ENCODE measurements at places on chromosomes 16 and 17.
A peak's percentile ranks its signal among the peaks of the same experiment; 100 is the strongest.

DNA sequence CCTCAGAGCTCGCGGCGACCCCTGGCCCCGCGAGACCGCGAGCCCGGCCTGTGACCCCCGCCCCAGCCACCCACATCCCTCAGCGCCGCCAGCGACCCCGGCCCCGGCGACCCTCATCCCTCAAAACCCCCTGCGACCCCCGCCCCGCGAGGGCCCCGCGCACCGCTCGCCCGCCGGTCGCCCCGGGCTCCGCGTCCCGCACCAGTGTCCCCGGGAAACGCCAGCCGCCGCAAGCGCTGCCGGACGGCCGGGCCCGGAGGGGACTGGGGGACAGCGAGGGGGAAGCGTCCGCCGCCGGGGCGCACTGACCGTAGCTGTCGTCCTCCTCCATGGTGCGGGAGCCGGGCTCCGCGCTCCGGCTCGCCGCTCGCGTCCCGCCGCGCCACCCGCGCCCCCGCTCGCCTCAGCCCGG is at the start of gene CYTH1:
Gene CYTH1 (minus strand): TSS at position 381 of the 412 bp plus-strand sequence. CDS start 50 bp downstream, at position 331.
- no peak for DNase-seq

DNA sequence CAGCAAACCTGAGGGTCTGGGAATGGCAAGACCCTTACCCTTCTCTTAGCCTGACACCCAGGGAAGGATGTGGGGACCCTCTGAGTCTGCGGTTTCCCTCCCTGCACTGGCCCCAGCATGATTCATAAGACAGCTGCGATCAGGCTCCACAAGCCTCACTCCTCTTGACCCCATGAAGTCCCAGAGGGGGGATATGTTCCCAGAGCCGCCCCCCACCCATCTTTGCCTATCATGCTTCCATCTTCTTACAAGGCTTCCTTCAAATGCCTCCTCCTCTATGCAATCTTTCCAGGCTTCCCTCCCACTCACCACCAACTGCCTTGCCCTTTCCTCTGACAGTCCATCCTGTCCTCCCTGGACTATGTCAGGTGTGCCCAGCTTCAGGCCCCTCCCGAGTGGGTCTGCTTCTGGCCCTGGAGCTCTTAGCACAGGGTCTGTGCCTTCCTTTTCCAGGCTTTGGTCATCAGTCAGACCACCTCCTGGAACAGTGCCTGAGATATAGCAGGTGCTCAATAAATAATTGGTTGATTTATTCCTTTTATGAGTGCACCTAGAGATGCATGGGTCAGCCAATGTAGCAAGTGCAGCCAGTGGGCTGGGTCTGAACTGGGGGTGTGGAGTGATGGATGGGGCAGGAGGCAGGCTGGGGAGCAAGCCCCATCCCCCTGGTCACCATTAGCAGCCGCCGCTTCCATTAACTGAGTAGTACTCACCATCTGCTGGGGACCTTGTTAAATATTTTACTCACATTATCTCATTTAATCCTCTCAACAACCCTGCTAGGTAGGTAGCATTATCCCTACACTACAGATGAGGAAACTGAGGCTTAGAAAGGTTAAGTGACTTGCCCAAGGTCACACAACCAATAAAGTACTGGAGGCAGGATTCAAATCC is 8.4 kb downstream of the DLX3 start:
- DNase-seq: no peak

GRCh38 chr17:59010026-59010425 is 96.7 kb downstream of the TRIM37 start:
- no peak for DNase-seq

DNA sequence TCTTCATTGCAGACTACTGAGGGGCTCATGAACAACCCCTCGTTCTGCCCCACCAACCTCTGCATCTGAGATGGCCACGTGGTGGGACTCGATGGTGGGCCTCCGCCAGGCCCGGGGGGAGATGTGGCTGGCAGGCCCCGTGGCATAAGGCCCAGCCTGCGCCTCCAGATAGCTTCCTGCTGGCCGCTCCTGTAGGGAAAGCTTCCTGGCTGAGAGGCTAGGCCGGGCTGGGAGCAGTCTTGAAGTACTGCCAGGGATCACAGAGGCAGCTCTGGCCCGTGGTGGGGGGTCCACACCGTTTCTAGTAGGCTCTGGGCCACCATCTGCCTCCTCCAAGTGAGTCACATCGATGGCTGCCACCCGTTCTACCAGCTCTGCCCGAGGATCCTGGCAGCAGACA is 7.6 kb downstream of the CAMKK1 start:
- no peak for DNase-seq

- DNase-seq: peak; percentile 81
Measured at GRCh38 chr17:41972571-41973407, 6.2 kb downstream of the CNP start.

- no peak for DNase-seq
Measured at GRCh38 chr17:17677299-17678040, 3.8 kb upstream of the RAI1 start.

- DNase-seq: no peak
Measured at GRCh38 chr16:31678649-31679325, 151.1 kb downstream of the AHSP start.
